ENCODE measurements at places on chromosomes 11 and 22. TPM values are rescaled to one million over a fixed set of nuclear protein-coding genes. Genes with fewer than 3 reads are reported as not detected.

- DNase-seq, result peak; percentile 91
These were observed 48.5 kb downstream of the BRD1 start for GRCh38 chr22:49779211-49779610.

DNA sequence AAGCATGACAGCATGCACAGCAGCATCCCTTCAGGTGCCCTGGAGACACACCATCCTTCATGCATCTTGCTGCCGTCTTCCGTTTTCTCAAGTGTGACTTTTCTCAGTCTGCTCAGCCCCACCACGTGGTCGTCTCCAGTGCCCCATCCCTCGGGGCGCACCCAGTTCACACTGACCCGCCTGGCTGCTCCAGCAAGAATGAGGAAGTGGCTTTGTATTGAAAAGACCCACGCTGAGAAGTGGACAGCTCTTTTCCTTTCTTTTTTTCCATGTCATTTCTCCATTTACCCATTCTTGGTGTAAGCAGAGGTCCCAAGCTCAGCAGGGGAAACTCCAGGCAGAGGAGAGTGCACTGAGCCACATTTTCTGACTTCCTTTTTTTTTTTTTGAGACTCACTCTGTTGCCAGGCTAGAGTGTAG is 14.5 kb downstream of the SERPINH1 start:
- DNase-seq, result no peak

DNA sequence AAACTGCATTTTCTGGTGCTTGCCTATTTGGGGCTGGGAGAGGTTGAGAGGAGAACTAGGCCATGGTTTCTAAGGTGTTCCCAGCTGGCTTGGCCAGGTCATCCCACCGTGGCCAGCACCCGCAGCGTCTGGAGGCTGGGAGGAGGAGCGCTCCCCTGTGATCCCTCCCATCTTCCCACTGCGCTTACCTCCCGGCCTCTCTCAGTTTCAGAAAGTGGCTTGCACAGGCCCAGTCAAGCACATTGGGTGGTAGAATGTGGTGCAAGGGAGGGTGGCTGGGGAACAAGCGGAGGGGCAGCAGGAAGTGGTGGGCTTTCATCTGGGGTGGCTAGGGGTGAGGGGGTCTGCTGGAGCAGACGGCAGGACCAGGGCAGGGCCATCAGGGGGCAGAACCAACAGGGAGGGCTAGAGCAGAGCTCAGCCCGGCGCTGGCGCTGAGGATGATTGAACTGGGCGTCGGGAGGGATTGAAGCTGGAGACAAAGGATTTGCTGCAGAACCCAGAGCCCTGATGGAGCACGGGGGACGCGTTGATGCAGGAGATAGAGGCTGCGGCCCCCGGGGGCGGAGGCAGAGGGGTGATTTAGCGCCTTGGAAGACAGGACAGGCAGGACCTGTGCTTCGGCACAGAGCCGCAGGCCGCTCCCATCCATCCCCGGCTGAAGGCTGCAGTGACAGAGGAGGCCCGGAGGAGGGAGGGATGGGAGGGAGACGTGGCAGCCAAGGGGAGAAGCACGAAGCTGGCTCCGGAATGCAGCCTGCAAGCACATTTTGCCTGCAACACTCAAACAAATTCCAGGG is 76.0 kb downstream of the TRIM29 start:
- no peak for DNase-seq

The NF2 gene
- total RNA-seq, result 43.8 TPM

DNA sequence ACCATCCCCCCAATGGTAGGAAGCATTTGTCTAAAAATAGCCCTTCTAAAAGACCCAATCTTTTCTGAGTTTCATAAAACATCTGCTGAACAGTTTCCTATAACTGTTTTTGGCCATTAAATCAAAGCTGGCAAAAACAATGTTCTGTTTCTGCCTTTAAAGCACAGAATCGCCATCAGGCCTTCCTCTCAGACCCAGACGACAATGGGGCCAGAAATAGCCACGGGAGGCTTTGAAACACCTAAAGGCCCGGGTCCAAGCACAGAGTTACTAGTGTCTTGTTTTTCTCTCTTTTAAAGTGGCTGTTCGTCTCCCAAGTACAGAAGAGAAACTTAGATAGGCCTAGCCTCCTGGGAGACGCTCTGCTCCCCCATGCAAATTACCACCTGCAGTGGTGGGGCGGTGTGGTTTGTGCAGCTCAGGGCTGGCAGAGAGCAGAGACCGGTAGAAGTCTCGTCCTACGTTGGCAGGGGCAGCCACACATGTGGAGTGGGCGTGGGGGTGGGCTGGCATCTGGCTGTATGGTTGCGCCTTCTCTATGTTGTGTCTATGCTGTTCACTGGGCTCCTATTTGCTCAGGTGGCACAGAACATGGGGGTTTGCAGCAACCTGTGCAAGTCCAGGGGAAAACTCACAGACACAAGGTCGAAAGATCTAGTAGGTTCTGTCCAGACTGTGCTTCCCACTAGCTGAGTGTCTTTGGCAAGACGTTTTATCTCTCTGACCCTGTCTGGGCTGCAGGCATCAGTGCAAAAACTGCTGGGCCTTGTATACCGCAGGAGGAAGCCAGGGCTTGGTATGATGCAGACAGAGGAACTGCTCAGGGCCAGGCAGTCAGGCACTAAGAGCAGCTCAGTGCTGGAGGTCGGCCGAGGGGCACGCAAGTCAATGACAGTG is 23.6 kb upstream of the ETS1 start:
- no peak for DNase-seq

GRCh38 chr11:67062526-67063373 is 6.1 kb downstream of the RHOD start:
- no peak for DNase-seq

The SOX6 gene
- 7.9 TPM for total RNA-seq

The OR4D5 gene
- not detected for total RNA-seq

DNA sequence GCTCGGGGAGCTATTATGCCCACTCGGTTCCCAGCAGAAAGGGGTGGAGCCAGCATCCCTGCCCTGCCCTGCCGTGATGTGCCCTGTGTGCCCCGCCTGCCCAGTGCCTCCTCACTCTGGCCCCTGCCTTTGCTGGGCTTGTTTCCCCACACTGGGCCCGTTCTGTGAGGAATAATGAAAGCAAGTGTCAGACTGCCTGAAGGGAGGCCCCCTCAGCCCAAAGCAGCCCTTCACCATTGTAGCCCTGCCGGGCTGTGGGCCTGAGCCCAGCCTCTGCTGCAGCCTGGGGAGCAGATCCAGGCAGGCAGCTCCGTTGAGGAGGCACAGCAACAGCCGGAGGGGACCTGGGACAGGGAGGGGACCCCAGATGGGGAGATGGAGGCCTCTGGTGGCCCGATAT is 20.2 kb upstream of the NEFH start:
- no peak for DNase-seq

- DNase-seq, result no peak
These were observed 89.7 kb upstream of the PHOX2A start for GRCh38 chr11:72333661-72334060.

DNA sequence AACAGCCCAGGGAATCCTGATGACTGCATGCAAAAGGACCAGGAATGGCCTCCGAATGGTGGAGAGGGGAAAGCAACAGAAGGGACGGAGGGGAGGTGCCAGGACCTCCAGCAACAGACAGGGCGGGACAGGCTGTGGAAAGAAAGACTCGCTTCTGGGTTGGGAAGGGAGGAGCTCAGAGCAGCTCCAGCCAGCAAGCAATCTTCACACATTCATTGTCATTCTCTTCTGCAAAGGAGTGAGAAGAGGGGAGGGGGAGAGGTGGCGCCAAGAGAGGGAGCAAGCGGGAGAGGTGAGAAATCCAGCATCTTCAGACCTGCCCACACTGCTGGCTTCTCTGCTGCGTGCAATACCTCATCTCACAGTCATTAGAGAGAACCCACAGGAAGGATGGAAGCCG is 509.0 kb downstream of the BUD13 start:
- no peak for DNase-seq

The NXPE2 gene
- total RNA-seq, result not detected

The TMEM179B gene
- total RNA-seq, result 31.9 TPM

GRCh38 chr11:108875134-108875533 is 210.3 kb downstream of the DDX10 start:
- DNase-seq, result no peak

GRCh38 chr11:42521994-42522393 is 789.8 kb upstream of the API5 start:
- no peak for DNase-seq

The SLC16A8 gene
- 1.1 TPM for total RNA-seq

DNA sequence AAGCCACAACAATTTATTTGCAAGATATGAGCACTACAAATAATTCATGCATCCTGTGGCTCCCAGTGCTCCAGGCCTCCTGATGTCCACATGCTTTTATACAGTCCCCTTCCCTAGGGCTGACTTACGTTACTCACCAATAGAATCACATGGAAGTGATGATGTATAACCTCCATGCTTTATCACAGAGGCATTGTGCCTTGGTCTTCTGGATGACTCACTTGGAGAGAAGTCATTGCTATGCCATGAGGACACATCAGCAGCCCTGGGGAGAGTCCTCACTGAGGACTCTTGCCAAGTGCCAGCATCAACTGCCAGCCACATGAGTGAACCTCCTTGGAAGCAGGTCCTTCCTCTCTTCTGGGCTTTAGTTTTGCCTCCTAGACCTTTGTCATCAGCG is 22.0 kb upstream of the IGSF9B start:
- no peak for DNase-seq
